Tracheal epithelial cell (primary cell): ENCODE measurements at places on chromosomes 16 and 17. TPM values are rescaled to one million over a fixed set of nuclear protein-coding genes. Genes with fewer than 3 reads are reported as not detected.

The TBC1D3 gene
- not detected in 2 replicates for total RNA-seq

The ADGRG1 gene
- total RNA-seq = 37.4 and 41.1 TPM in 2 replicates

The TOX3 gene
- total RNA-seq = 0.24 TPM in 1 of 2 replicates, not detected in the other

The OTOP2 gene
- not detected in 2 replicates for total RNA-seq

The NTHL1 gene
- total RNA-seq = 32.8 and 45.6 TPM in 2 replicates
